ENCODE measurements at places on chromosomes 5 and 9.

DNA sequence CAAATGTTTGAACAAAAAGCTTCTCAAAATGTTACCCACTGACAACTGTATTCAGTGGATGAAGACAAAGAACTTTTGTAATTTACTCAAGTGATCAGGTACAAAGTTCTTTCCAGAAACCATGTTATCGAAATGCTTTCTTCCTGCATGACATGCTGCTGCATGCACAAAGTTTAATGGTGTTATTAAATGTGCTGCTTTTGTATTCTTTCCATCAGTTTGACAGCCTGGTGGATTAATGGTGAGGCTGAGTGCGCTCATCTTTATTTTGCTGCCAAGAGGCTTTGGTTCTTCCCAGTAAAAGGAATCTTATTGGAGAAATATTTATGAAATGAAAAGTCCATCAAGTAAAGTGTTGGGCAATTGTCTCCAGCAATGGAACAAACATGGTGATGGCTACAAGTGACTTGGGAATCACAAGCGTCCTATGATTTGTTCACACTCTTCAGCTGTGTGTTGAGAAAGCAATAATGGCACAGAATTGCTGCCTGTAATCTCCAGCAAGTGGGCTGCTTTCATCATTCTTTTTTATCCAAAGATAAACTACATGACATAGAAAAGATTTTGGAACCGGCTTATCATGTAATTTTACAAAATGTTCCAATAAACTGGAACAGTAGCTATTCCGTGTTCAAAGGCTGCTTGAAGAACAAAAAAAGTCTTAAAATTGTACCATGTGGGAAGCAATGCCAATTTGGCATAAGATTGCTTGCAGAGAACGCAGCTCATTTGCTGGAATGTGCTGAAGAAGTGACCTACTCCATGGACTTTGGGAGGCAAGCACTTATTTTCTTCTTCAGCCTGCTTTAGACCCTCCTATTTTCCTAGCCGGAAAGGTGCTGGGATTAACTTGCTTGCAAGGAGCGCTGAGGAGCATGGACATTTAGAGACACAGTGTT lies 153.1 kb downstream of the HSD17B3 start:
- DNase-seq, result no peak

GRCh38 chr5:133818031-133818431 lies 150.4 kb downstream of the C5orf15 start:
- no peak for DNase-seq

- DNase-seq, result no peak
These were observed 55.5 kb downstream of the DRD1 start for GRCh38 chr5:175388531-175388930.

DNA sequence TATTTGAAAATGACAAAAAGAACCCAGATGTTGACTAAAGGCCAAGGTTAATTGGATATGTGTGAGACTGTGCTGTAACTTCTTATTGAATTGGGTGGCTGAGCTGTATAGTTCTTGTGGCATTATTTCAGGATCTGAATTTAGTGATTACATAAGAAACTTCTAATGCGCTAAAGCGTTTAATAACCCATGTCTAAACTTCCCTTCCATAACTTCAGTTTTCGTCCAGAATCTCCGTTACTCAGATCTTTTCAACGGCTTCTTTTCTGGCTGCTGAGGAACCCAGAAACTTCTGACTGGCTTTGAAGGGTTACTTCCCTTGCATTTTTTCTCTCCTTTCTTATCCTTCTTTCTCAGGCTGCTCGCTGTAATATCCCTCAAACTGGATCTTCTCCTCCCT lies 28.1 kb upstream of the C9orf72 start:
- DNase-seq, result no peak

- DNase-seq, result no peak
These were observed 405.6 kb upstream of the ZNF608 start for GRCh38 chr5:125152044-125152443.

GRCh38 chr5:34494111-34494755 lies 161.9 kb upstream of the RAI14 start:
- DNase-seq, result no peak

GRCh38 chr5:175657593-175658271 lies at the start of gene HRH2:
TSS of gene HRH2 (plus strand) at chr5:175658071. CDS start at chr5:175683234, 25,163 bp downstream.
- no peak for DNase-seq

GRCh38 chr9:129762985-129763926 lies 10.4 kb upstream of the PTGES start:
- DNase-seq, result no peak

DNA sequence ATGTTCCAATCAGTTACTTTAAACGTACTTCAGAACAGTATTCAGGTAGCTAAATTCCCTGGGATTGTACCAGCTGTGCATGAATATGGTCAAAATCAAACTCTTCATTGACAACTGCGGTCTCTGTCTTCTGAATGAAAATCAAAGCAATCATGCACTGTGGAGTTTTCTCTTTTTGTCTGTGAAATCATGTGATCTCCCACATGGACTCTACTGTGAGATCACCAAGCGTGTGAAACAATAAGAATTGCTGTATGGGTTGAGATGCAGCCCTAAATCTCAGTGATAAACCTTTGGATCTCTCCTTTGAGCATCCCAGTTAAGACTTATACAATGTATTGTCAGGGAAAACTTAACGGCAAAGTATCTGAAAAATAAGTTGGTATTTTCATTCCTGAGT lies 6.1 kb downstream of the NRG2 start:
- DNase-seq, result no peak

DNA sequence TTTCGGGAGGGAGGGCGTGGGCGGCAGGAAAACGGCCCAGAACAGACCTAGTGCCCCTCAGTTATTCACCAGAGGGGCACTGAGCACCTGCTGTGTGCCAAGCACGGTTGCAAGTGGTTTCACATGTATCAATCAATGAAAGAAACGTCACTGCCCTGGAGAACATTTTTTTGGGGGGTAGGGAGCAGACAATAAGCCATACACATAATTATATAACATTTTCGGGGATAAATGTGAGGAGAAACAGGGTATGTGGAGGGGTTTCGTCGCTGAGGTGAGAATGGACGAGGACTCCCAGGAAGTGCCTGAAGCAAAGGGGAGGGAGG lies 444 bp upstream of the ZNF354A start:
- DNase-seq, result no peak

GRCh38 chr5:56798521-56798920 lies 16.8 kb upstream of the MAP3K1 start:
- no peak for DNase-seq

DNA sequence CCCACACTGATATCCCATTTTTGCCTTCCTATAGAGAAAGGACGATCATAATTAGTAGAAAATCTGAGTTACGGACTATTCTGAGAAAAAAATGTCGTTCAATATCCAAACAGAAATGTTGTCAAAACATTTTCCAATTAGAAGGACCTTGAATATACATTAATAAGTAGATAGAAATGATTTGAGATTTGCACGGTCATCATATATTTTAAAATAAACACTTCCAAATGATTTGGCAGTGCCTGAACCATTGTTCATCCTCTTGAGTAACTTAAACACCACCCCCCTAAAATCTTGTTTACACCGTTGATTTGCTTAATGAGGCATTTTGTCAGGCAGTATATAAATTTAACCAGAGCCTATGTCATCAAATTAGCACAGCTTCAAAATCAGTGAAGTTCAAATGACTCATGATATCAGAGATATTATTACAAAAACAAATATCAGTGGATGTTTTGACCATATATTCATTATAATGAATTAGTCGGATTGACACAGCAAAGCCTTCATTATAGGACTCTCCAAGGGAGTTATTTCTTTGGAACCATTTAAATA lies 105.0 kb downstream of the ACTL7B start:
- no peak for DNase-seq

GRCh38 chr5:115842089-115842935 lies 577 bp downstream of the AP3S1 start:
- no peak for DNase-seq

DNA sequence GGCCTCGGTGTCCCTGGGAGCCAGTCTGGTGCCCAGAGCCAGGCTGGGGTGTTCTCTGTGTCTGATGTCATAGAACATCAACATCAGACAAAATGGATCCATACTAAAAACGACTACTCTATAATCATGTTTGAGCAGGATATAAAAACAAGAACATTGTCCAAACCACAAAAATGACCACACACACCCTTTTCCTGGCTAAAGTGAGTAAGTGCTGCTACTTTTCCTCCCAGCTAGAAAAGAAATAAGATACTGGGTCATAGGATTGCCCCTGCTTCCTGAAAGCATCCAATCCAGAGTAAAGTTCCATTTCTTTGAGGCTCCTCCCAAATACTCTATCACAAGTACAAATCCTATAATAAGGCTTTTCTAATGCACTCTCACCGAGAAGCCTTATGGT lies 19.7 kb upstream of the TRAF1 start:
- DNase-seq, result no peak

DNA sequence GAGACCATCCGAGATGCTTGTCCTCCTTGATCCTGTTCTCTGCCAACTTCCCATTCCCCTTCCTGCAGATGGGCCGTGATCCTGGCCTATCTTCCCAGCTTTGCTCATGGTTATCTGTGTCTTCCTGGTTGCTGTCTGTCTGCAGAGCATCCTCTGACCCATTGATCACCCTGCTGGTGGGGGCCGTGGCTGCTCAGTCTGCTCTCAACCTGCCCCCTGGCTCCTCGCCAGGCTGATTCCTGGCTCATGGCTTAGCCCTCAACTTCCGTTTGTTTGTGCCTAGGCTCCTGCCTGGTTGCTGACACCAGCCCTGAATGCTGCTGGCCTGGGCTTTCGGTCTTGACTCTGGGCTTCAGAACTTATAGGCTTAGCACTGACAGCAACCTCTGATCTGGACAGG lies 67.1 kb upstream of the SMIM15 start:
- DNase-seq, result no peak

- DNase-seq, result no peak
These were observed 1.7 kb downstream of the CRB2 start for GRCh38 chr9:123357743-123358059.

- DNase-seq, result no peak
These were observed 1144.0 kb downstream of the TAF11L14 start for GRCh38 chr5:18778225-18778624.

DNA sequence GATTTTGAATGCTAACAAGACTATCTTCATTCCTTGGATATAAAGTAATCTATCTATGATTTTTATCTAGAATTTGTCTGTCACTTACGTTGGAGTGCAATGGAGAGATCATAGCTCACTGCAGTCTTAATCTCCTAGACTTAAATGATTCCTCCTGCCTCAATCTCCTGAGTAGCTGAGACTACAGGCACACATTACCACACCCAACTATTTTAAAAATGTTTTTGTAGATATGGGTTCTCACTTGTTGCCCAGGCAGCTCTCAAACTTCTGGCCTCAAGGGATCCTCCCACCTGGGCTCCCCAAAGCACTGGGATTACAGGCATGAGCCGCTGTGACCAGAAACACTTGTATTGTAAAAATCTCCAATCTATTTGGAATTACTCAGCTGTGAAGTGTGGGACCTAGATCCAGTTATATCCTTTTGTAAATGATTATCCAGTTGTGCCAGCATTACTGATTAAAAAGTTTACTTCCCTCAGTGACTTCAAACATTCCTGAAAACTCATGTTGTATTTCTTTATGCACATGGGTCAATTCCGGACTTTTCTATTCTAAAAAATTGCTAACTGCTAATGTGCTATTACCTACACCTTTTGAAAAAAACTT lies 1793.8 kb upstream of the WWC1 start:
- DNase-seq, result no peak

DNA sequence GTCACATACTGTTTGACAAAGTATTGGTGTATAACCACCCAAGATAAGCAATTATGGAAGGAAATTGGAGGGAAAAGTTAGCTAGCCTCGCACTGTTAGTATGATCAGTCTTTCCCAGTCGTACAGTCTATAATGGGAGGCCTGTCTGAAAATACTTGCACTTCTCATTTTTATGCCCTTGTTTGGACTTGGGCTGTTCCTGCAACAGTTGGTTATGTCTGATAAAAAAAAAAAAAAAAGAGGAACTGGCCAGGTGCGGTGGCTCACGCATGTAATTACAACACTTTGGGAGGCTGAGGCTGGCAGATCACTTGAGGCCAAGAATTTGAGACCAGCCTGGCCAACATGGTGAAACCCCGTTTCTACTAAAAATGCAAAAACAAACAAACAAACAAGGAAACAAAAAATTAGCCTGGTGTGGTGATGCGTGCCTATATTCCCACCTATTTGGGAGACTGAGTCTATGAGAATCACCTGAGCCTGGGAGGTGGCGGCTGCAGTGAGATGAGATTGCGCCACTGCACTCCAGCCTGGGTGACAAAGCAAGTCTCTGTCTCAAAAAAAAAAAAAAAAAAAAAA lies 58.3 kb upstream of the ANKRD33B start:
- no peak for DNase-seq

DNA sequence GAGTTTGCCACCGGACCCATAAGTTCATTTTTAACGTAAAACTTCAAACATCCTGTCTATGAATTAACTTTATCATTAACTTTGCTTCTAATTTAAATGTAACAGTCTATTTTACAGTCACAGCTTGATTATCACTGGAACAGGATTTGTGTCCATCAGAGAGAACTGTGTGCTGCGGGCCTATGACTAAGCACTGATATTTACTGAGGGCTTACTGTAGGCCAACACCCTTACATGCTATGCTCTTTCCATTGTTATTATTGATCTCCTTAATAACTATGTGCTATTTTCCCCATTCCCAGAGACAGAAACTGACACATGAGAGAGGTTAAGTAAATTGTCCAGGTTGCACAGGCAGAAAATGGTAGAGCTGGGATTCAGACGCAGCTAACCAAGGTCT lies 24.0 kb upstream of the GPR151 start:
- no peak for DNase-seq

DNA sequence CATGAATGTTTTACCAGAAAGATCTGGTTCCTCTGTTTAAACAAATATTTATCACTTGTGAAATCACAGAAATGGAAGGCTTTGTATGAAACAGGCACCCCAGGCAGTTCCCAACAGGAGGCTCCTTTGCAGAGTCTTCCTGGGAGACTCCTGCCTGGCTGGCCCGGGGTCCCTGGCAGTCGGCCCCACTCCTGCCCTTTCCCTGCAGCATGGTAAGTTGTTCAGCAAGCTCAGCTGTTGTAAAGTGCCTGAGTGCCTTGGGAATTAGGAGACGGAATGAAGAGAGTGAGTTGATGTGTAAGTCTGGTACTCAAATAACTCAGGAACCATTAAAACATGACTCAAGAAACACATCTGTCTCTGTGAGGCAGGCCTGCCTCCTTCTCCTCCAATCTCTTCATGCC lies 17.5 kb upstream of the LHFPL2 start:
- DNase-seq, result no peak

DNA sequence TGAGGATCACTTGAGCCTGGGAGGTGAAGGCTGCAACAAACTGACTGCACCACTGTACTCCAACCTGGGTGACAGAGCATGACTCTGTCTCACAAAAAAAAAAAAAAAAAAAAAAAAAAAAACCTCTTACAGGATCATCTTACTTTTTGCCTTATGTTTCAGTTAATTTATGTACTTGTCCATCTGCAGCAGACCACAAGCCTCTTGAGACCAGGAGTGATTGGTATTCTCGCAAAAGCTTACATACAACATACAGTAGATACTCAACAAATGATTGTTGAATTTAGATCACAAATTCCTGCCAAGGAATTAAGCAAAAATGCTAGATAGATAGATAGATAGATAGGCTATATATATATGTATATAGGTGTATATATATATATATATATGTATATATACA lies 12.4 kb downstream of the CEMIP2 start:
- DNase-seq, result no peak
